ENCODE measurements at places on chromosomes 4 and X. TPM values are rescaled to one million over a fixed set of nuclear protein-coding genes. Genes with fewer than 3 reads are reported as not detected.

The PRDM8 gene
- 2.2 TPM for total RNA-seq

The HMGN5 gene
- 1.2 TPM for total RNA-seq

The HSFX4 gene
- total RNA-seq = not detected

The UGT8 gene
- total RNA-seq = not detected

The MXRA5 gene
- total RNA-seq = 1.2 TPM

The VEGFD gene
- 4.9 TPM for total RNA-seq

The CLCN5 gene
- 3.1 TPM for total RNA-seq

The CLNK gene
- total RNA-seq = not detected

The USP17L26 gene
- not detected for total RNA-seq

The BMPR1B gene
- total RNA-seq = 0.82 TPM

The CACNA1F gene
- total RNA-seq = 0.11 TPM

The RBMXL3 gene
- total RNA-seq = not detected

The UGT2B10 gene
- not detected for total RNA-seq

The MAP9 gene
- total RNA-seq = 4.5 TPM

The IQSEC2 gene
- 13.4 TPM for total RNA-seq

The STS gene
- total RNA-seq = 7.0 TPM

The GASK1B gene
- total RNA-seq = 49.9 TPM

The POU3F4 gene
- not detected for total RNA-seq

The ADRA2C gene
- 2.6 TPM for total RNA-seq

The HPGD gene
- 1.4 TPM for total RNA-seq

The SMIM31 gene
- not detected for total RNA-seq

The HSD17B13 gene
- not detected for total RNA-seq

The TIMP1 gene
- 218 TPM for total RNA-seq

The DDIT4L gene
- total RNA-seq = 10.1 TPM

The GAGE12F gene
- total RNA-seq = not detected

The FHIP1A gene
- 11.8 TPM for total RNA-seq

The ASB12 gene
- 0.85 TPM for total RNA-seq

The DCAF4L1 gene
- total RNA-seq = not detected

The FAT4 gene
- 13.2 TPM for total RNA-seq

The ENAM gene
- 13.5 TPM for total RNA-seq

The SLC7A11 gene
- 1.5 TPM for total RNA-seq

The COX7B2 gene
- not detected for total RNA-seq

The SNX25 gene
- 13.2 TPM for total RNA-seq

The ADAD1 gene
- total RNA-seq = not detected

The FAM47A gene
- not detected for total RNA-seq

The PDE6B gene
- 2.3 TPM for total RNA-seq

The NHSL2 gene
- total RNA-seq = 9.3 TPM

The CXCL13 gene
- total RNA-seq = not detected

The NDUFB11 gene
- 113 TPM for total RNA-seq
